Amniotic stem cell (primary cell): ENCODE measurements at places on chromosomes 5 and 9.
A peak's percentile ranks its signal among the peaks of the same experiment; 100 is the strongest.

GRCh38 chr9:13049223-13049622 lies 230.3 kb downstream of the MPDZ start:
- DNase-seq = no peak

GRCh38 chr5:144390133-144390532 lies 219.5 kb downstream of the KCTD16 start:
- no peak for DNase-seq

- no peak for DNase-seq
Observed at GRCh38 chr5:79834098-79834753, 144.6 kb downstream of the CMYA5 start.

DNA sequence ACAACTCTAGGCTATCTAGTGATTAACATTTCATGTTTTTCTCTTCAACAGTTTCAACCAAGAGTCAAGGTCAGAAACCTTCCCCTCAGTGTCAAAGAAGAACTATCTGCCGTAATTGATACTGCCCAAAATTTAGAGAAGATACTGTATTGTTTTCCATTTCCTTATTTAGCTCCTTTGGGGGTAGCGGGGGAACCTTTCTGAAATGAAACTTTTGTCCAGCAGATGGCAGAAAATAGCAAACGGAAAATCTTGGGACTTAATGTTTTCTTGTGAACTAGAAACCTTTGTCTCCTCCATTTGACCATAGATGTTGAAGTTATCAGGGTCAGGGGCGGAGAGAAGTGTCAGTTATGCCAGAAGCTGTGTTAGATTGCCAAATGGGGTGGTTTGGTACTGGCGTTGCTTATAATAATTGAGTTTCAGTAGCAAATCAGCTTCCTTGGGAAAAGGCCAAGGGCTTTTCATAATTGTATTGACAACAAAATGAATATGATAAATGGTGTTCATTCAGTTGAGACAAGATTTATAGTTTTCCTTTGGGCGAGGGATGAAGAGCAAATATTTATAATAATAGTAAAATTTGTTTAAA lies 101.7 kb upstream of the TLX3 start:
- DNase-seq = peak; percentile 18

DNA sequence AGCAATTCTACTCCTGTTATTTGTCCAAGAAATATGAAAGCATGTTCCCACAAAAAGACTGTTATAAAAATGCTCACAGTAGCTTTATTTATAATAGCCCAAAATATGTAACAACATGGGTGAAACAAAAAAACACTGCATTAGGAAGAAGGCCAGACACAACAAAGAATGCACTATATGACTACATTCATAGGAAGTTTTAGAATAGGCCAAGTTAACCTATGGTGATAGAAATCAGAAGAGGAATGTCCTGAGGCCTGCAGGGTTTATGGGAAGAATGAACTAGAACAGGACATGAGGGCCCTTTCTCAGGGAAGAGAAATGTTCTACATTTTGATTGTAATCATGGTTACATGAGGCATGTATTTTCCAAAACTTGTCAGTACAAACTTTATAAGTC lies 24.7 kb upstream of the TAS2R1 start:
- DNase-seq = no peak

GRCh38 chr5:56686337-56687195 lies 128.8 kb upstream of the MAP3K1 start:
- no peak for DNase-seq

DNA sequence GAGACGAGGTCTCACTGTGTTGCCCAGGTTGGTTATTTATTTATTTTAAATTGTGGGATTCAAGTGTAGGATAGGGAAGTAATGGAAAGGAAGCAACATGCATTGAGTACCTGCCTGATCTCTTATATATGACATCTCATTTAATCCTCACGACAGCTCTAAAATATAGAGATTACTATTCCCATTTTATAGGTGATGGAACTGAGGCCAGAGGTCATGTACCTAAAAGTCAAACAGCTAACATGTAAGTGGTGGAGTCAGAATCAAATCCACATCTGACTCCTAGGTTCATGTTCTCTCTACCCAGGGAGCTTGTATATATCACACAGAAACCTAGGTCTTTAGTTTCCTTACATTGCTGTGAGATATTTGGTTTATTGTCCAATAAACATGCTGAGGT lies 26.1 kb upstream of the MATR3 start:
- no peak for DNase-seq

GRCh38 chr5:108637134-108637533 lies 110.6 kb upstream of the FER start:
- DNase-seq = no peak

- peak; percentile 44 for DNase-seq
Observed at GRCh38 chr5:168366116-168366515, 74.7 kb downstream of the WWC1 start.

DNA sequence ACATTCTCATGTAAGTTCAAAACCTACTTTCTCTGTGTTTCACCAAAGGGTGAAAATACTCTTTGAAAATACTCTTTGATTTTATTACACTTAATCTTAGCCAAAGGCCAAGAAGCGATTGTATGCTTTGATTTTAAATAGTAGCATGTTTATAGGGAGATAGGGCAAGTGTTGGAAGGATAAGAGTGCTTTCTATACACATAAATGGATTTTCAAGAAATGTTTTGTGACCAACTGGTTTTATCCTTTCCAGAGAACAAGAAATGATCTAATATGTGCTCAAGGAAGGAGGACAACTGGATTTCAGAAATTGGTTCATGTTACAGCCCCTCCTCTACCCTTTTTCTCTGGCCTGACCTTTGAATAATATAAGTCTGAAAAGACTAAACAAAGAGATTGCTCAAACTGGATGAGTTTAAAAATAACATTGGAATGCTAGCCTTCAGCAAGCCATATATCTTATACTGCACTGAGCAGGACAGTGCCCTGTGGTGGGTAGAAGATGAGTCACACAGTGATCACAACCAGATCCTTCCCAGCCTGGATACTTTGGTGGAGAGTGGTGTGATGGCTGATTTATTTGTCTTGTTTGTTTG lies 13.1 kb downstream of the PALM2AKAP2 start:
- peak; percentile 70 for DNase-seq

GRCh38 chr9:69078581-69078980 lies 43.0 kb downstream of the FXN start:
- no peak for DNase-seq

GRCh38 chr9:8845808-8846207 lies 1046.2 kb upstream of the DMAC1 start:
- DNase-seq = no peak

DNA sequence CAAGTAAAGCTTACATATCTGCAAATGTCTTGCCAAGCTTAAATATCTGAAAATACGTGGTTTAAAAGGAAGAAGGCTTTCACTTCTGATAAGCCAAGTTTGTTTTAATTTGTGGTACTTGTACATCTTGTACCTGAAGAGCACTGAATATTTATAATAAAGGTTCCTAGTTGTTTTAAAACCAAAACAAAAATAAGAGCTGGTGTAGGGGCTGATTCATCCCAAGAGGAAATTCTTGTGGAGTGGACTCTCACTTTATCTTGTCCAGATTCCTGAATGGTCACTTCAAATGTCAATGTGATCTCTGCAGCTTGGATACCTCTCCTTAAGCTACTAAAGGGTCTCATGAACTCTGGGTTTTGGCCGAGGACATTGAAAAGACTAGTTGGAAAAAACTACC lies 29.5 kb downstream of the MAMDC2 start:
- no peak for DNase-seq
